SK-N-SH treated with all-trans-retinoic acid at 6 μM for 48 hours (cell line): ENCODE measurements at places on chromosomes 5 and 9.

DNA sequence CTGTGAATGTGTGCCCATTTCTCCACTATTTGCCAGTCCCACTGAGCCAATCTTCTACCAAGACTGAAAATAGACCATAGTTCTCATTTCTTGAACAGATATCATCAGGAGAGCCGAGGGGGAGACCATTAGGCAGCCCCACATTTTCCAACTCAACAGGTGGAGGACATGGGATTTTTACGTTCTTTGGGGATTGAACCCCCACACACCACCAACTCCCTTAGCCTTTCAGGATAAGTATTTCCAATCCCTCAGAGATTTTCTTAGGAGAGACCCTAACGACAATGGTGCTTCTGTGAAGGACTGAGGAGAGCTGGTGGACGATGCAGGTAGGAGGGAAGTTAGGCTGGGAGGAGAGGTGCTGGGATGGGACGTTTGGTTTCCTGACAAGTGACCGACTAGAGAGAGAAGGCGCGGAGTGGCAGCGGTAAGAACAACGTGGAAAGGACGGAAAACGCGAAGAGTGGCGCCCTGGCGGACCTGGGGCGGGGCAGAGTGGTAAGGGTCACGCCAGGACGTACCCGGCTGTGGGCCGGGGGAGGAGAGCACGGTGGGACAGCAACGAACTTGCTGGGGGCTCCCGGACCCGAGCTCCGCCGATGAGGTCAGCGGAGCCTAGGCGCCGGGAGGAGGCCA lies 681 bp upstream of the CHSY3 start:
- ATAC-seq: peak; percentile 7; the same call in 1 of the 3 replicates

- ATAC-seq: no peak
Measured at GRCh38 chr9:16238623-16239138, 631.8 kb downstream of the BNC2 start.

DNA sequence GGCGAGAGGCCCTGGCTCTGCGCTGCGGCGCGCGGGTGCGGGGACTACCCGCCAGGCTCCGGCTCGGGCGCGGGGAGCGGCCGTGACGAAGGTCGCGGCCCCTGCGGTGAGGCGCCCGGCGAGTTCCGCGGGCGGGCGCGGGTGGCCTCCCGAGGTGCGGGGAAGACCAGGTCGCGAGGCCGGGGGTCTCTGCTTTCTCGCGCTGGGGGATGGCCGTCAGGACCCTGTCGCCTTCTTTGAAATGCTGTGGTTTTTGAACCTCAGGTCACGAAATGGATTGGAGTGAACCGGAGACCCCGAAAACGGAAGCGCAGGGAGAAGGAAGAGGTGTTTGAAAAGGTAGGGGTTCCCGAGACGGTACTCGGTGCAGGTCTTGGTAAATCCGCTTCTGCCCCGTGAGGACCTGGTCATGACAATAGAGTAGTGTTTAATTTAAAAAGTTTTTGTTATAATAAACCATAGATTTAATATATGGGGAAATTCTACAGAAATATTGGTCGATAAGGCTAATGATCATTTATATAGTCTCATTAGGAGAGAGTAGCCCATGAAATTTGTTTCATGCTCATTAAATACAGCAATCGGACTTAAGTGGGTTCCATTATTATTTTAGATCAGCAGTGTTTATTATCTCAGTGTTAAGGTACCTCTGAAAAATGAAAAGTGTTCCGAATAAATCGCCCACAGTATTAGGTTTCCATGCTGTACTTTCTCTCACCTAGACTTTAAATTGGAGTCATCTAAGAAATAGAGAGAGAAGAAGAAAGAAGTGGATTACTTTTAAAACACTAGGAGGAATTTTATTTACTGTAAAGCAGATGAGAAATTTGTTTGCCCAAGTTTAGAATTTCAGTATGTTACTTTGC lies 279.0 kb downstream of the AOPEP start:
- no peak for ATAC-seq

DNA sequence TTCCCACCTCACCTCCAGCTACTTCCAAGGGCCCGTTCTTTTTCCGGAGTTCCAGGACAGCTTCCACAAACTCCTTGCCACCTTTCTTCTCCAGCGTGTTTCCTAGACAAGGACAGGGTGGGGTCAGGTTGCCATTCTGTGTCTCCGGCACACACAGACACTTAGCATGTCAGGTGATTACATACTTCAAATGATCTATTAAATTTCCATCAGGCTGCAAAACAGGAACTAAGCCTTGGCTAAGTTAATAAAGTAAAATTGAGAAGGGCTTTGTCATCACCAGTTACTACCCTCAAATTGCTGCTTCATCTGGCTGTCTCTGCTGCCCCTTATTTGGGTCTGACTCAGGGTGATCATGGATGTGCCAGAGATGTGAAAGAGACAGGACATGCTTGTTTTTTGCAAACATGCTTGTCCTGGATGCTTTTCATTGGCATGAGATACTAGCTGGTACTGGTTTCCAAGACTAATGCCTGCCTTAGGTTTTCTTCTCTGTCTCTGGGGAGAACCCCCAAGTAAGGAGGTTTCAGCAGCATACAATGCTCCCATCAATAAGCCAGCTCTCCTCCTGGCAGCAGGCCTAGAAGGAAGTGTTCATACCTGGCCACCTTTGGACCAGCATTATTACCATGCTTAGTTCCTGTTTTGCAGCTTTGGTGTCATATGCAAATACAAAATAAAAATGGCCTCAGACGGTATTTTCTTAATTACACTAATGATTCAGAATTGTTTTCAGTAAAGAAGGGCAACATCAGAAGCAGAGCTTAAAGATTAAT lies 52.9 kb downstream of the MACROH2A1 start:
- ATAC-seq: no peak

DNA sequence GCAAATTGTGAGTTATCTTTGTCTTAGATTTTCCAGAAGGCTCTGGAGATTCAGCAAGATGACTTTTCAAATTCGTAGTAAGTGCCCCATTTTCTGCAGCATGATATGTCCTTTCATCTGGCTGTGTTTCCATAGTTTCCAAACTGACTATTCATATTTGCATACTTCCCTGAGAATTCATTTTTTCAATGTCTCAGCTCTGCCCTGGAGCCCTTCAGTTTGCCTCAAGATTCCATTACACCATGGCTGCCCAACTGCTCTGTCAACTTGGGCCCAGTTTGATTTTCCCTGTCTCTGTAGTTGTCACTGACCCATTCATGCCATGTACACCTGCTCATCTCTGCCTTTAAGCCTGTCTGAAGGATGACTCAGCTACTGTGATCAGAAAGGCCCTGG lies 94.2 kb upstream of the RUSC2 start:
- ATAC-seq: no peak

- ATAC-seq: peak; percentile 99
Measured at GRCh38 chr9:101119206-101119819, 90.8 kb downstream of the PLPPR1 start.

DNA sequence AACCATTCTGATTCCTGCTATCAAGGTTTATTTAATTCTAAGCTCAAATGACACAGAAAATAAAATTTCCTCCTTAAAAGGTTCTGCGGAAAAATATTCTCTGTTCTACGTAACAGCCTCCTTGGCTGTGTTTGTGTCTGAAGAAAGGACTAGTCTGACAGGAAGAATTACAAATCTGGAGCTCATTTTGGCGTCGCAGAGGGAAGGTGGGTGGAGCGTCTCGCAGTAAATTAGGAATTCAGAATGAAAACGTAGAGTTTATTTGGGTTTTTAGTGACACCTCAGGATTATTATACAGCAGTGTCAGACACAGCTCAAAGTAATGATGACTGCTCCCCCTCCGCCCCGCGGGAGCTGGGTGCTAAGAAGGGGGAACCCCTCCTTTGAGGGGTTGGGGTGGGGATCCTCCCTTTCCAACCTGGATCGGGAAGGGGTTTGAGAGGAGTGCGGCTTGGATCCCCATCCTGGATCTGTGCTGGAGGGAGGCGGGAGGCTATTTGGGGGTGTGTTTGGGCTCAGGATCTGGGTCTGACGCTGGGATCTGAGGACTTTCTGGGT lies 933 bp upstream of the TGFBR1 start:
- no peak for ATAC-seq

DNA sequence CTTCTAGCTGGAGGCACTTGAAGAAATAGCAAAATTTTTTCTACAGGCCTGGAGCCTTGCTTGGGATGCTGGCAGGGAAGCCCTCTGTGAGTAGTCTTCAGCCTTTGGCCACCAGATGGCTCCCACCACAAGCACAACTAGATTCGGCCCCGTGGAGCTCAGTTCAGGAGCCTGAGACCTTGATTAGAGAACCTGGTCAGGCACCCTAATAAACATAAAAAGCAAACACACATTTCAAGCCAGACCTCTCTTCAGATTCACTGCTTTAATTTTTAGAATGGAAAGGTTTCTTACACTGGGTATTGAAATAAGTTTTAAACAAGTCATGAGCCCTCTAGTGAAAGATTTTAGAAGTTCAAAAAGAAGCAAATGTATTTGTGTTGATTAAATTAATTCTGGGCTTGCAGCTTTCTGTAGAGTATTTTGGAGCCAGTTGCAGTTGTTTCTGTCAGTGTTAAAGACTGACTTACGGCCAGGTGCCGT lies 41.4 kb downstream of the GLRX start:
- ATAC-seq: peak; percentile 98

DNA sequence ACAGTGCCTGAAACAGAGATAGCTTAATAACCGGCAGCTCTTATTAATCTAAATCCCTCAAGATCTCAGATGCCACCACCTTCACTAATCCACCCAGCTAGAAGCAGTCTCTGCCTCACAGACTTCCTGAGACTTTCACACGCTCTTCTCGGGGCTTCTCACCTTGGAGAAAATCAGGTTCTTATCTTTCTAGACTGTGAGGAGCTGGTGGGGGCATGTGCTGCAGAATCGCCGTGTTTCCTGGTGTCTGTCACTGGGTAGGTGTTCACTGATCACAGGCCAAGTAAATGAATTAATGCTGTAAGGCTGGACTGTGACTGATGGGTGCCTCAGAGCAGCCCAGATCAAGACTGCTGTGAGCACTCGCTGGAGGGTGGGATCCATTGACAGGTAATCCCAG lies 101.7 kb downstream of the PSD2 start:
- ATAC-seq: no peak

DNA sequence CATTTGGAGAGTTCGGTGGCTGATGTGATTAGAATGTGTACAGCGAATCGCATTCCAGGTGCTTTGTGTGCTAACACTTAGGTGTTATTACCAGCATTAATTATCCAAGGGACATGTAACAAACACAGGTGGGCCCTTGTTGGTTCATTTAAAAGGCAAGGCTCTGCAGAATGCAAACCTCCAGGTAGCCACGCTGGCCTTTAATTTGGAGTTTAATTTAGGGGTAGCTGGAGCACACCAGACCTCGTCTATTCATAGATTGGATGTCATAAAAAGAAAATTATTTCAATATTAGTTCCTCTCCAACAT lies 191.1 kb downstream of the MAT2B start:
- peak; percentile 52 for ATAC-seq

DNA sequence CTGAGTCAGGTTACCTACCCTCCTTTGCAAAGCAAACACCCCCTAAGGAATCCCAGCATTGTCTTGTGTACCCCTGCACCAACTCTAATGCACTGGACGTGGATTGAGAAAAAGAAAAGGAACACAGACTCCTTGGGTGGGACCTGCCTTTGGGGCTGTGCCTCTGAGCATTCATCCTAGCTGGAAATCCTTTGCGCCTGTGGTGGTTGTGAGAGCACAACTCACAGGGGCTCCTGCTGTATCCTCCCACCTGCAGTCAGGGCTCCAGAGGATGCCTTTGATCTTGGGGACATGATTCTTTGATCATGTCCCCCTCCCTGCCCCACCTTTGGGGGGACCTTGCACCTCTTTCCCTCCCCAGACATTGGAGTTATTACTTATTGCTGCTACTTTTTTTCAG lies 338.5 kb downstream of the GADD45G start:
- ATAC-seq: no peak

- ATAC-seq: no peak
Measured at GRCh38 chr5:124733329-124733650, 13.1 kb downstream of the ZNF608 start.

GRCh38 chr5:56207537-56207936 lies 25.6 kb downstream of the ANKRD55 start:
- no peak for ATAC-seq

DNA sequence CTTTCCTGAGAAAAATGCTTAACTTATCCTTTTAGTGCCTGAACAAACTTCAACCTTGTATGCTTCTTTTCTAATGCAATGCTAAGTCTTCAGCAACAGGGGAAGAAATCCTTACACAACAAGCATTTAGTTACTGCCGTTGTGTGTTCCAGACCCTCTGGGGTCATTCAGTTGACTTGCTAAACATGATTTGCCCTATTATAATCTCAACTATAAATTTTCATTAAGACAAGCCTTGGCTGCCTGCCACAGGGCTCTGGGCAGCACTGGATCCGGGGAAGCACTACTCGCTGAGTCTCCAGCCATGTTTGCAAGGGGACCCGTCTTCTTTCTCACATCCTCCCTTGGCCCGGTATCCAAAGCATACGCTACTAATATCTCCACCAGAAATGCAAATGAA lies 58.1 kb downstream of the PTCH1 start:
- peak; percentile 43 for ATAC-seq

DNA sequence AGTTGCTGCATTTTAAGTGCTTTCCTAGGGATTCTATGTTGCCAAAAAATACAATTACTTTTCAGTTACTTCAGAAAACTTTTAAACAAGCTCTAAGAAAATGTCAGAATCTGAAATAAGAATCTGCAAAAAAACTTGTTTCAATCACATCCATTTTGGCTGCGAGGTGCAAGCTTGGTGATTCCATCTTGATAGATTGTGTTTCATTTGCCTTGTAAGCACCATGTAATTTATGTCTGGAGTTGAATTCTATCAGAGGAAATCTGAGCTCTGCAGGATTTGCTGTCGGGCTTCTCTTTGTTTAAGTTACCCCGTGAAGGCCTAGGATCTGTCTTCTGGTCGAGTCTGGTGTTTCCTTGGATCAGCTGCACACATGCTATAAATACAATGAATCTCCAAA lies 40.4 kb upstream of the MAN2A1 start:
- ATAC-seq: no peak

GRCh38 chr5:1873243-1873959 lies 9.3 kb downstream of the IRX4 start:
- ATAC-seq: no peak

DNA sequence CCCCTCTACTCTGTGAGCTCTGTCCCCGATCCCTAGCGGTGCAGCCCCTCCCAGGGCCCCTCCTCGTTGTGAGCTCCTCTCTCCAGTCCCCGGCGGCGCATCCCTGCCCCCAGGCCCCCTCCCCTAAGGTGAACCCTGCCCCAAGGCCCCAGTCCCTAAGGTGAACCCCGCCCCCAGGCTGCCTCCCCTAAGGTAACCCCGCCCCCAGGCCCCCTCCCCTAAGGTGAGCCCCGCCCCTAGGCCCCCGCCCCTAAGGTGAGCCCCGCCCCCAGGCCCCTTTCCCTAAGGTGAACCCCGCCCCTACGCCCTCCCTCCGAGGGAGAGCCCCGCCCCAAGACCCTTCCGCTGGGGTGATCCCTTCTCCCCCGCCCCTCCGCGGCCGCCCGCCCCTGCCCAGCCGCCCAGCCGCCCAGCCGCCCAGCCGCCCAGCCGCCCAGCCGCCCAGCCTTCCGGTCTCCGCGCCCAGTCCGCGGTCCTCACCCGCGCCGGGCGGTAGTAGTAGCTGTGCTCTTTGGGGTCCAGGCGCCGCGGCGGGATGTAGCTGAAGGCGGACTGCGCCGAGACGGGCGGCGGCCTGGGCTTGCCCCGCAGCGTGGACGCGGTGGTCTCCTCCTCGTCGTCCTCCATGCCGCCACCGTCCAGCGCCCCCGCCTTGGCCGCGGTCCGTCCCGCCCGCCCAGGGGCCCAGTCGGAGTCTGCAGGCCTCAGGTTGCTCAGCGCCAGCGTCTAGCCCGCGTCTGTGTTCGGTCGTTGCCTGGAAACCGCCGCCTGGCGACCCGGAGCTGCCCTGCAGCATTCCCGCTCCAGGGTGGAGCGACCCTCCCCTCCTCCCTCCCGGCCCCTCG lies at the start of gene CFAP90:
Gene CFAP90, minus strand, starts transcription at position 739 of the 845 bp plus-strand sequence. Its CDS starts 112 bp downstream, at position 627.
- ATAC-seq: peak; percentile 86
